ENCODE measurements at places on chromosomes 3 and 15.

- DNase-seq = no peak
Observed at GRCh38 chr3:29565236-29565635, 284.4 kb downstream of the RBMS3 start.

GRCh38 chr15:52737720-52738119, 52.4 kb downstream of the ONECUT1 start:
- DNase-seq = no peak

DNA sequence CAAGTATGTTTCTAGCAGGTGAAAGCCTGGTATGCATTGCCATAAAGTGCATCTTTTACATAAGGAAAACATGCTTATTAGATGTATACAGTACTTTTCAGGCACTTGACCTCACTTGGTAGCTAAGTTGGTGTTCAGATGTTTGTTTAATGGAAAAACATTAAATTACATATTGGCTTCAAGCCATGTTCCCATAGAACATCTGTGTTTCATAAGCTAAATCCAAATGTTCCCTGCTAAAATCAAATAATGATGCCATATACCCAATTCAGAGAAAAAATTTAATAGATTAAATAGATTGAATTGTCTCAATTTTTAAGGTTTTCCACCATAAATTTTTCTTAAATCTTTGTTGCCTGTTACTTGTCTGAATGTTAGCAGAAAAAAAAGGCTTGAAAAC, 19.1 kb upstream of the RPL22L1 start:
- DNase-seq = no peak

DNA sequence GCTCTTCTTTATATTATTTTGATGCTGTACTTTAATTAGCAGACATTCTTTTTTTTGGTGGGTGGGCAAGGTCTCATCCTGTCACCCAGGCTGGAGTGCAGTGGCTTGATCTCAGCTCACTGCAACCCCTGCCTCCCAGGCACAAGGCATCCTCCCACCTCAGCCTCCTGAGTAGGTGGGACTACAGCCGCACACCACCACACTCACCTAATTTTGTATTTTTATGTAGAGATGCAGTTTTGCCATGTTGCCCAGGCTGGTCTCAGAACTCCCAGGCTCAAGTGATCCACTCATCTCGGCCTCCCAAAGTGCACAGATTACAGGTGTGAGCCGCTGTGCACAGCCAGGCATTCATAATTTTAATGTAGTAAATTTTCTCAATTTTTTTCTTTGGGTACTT, 608.1 kb downstream of the ZNF385D start:
- DNase-seq = no peak

- no peak for DNase-seq
Observed at GRCh38 chr3:158152186-158152585, 42.3 kb downstream of the RSRC1 start.

DNA sequence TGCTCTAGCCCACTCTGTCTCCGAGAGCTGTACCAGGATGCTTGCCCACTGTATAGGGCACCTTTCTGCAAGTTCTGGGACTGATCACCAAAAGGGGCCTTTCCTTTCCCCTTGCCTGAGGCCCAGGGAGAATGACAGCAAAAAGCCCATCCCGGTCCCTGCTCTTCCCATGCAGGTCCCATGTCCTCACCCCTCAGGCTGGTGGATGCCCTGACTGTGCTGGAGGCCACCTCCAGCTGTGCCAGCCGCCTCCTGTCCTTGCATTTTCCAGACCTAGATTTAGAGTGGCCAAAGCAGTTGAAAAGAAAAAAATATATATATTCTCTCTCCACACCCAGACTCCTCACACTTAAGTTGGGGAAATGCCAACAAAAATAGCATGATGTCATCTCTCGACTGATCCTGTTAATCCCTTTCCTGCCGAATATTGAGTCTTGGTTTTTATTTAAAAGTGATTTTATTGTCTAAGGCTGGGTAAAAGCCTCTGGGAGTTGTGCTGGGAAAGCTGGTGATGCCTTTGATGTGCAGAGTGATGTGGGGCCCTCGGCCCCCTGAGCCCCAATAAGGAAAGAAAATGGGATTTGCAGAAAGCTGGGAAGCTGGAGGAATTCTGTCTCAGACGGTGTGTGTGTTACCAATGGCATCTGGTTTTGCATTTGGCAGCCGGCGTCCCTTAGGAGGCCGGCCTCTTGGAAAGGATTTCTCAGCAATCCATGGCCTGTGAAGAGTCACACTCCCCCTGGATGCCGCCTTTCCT, 29.3 kb upstream of the TPM1 start:
- DNase-seq = no peak

DNA sequence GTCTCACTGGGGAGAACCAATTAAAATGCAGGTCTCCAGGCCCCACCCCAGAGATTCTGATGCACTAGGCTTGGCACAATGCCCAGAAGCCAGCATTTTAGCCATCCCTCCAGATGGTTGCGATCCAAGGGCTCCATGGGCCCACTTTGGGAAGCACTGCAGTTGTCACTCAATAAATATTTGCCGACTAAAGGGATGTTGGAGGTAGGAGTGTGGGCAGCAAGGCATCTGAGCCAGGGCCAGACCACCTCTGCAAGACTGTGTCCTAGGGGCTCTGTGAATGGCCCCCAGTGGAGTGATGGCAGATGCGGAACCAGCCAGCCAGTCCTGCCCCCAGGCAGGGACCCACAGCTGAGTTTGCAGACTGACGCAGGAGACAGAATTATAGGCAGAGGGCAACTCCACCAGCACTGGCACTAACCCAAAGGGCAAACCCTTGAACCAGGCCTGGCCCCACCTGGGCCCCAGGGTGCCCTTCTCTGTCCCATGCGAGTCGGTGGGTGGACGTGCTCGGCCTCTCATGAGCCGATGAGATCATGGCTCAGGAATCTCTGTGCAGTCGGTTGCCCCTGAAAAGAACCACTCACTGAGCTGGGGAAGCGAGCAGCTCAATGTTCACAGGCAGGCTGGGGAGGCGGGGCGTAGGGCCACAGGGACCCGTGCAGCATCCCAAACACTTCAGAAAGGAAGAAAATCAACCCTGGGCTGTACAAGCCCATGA, 49.7 kb downstream of the SEMA5B start:
- peak; percentile 16 for DNase-seq

GRCh38 chr3:2390926-2391532, 292.4 kb downstream of the CNTN4 start:
- DNase-seq = no peak

GRCh38 chr3:125334675-125335560, 40.2 kb downstream of the ZNF148 start:
- no peak for DNase-seq

GRCh38 chr3:11131371-11131770, 22.9 kb upstream of the HRH1 start:
- no peak for DNase-seq

- DNase-seq = no peak
Observed at GRCh38 chr3:29181149-29181780, 99.6 kb upstream of the RBMS3 start.

- DNase-seq = no peak
Observed at GRCh38 chr3:30476368-30477084, 129.9 kb upstream of the TGFBR2 start.

GRCh38 chr15:58515807-58516206, 84.0 kb downstream of the LIPC start:
- peak; percentile 30 for DNase-seq

- no peak for DNase-seq
Observed at GRCh38 chr3:67791620-67792019, 137.2 kb upstream of the SUCLG2 start.

DNA sequence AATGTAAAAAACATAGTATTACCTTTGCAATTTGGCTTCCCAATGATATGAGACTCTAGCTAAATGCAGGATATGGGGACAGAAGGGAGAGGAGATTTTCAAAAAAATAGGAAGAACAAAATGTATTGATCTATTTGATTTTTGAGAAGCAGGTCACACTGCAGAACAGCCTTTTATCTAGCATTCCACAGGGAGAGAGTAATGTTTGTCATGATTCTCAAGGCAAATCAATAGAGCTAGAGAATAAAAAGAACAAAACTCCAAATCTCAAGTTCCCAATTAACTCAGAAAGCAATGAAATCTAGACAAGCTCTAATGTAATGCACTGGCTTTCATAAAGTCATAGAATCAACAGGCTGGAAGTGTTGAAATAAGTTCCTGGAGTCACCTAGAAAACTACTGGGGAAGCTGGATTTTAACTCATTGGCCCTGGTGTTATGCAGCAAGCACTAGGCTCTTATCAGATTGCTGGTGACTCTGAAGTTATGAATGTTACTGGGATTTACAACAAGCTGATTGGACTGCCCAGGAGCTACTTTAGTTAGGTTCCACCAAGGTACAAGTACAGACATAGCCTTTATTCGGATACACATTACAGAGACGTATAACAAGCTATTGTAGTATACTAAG, 442.8 kb downstream of the FGF12 start:
- DNase-seq = no peak

GRCh38 chr3:136792556-136793330, 26.2 kb upstream of the SLC35G2 start:
- DNase-seq = no peak

DNA sequence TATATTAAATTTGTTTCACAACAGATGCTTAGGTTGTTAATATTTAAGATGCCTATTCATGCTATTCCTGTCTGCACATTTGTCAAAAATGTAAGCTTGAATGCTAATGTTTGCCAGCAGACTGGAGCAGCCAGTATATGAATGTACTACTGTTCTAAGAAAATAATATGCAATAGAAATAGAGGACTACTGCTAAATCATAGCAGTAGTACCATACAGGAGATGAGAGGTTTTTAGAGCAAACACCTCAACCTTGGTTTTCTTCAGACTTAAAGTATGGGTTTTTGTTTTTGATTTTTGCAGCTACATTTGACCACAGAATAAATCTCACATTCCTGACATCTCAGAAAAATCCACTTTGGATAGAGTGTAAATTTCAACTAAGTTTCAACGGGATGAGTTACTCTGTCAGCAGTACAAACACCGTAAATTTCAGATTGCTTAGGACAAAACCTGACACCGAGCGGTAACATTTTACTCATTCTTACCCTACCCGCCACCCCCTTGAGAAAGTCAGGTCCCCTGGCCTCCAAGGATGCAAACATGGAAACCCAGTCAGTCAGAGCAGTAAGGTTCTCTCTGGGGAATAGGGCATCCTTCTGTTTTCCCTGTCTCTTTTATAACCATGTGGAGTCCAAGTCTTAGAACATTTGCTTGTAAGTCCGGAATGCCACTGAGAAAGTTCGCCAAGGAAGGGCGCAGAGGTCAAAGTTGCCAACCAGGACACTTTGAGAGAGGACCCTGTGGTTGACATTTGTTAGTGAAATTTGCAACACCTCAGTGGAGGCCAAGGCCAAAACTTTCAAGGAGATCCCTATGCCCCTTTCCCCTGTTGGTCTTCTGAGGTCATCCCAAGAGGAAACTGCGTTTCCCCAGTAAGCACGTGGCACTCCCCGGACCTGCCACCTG, 17.9 kb upstream of the SATB1 start:
- peak; percentile 25 for DNase-seq

GRCh38 chr3:42608581-42608980, 8.1 kb downstream of the NKTR start:
- no peak for DNase-seq

DNA sequence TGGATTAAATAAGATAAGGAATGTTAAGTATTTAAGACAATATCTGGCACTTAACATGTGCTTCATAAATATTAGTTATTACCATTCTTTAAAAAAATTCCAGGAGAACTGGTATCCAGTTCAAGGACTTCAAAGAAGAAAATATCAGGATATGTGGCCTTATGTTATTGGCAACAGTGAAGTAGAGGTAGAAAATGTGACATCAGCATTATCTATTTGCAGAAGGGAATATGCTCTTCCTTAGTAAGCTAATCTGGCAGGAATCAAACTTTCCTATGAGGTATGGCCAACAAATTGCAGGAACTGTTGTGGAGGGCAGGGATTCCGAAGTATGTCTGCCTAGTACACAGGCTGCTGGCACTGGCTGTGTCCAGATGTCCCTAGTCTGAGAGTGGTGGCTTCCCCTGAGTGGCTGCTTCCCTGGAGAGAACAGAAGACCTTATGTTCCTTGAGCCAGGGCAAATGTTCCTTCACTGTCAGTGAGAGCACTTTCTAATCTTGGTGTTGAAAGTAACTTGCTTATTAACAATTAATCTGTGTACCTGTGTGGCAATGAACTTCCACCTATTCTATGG, 351.7 kb upstream of the THRB start:
- DNase-seq = no peak

GRCh38 chr3:168239287-168239686, 143.6 kb upstream of the GOLIM4 start:
- no peak for DNase-seq

DNA sequence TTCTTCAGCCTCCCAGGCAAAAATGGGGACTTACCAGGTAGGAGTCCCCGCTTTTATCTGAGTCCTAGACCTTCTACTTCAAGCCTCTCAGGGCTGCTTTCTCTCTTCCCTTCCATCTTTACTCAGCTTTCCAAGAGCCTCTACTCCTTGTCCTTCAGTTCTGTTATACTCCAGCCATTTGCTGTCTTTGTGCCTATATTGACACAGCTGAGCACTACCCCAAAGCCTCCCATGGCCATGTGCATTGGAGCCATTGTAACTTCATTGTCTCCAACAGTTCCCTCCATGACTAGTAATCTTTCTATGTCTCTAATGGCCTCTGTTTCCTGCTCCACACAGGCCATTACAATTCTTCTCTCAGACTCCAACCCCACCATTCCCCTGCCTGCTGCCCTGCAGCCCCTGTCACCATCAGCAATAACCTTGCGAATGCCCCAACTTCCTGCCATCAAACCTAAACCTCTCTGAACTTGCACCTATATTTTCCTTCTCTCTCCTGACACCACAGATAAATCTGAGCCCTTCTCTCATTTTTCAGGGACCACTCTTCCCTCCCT, 77.9 kb upstream of the ADPGK start:
- DNase-seq = no peak

DNA sequence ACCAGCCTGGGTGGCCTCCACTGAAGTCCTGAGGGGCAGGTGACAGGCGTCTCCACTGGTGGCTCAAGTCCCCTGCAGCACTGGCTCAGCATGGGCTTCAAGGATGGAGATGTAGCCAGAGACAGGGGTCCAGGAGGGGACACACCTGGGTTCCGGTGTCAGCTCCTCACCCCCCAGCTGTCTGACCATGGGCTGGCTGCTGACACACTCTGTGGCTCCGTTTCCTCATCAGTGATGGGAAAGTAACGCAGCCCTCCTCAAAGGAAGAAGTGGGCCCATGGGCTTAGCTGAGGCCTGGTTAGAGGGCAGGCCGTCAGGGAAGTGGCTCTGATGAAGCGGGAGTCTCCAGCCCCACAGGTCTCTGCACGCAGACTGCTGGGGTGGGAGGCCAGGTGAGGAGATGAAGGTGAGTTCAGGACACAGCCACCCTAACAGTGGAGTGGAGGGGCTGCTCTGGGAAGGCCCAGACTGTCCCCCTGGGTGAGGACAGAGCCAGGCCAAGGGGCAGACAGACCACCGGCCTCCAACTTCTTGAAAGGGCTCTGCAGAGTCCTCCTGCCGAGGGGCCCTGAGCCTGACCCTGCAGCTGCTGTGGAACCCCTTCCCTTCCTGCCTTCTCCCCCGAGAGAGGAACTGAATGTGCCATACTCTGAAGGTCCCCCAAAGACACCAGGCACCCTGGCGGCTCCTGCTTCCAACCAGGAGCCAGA, 24.0 kb downstream of the PSTPIP1 start:
- no peak for DNase-seq
